ENCODE measurements at places on chromosomes 3 and 15. TPM values are rescaled to one million over a fixed set of nuclear protein-coding genes. Genes with fewer than 3 reads are reported as not detected.

- DNase-seq: peak; percentile 78
Measured at GRCh38 chr3:143035466-143036211, 34.3 kb downstream of the U2SURP start.

The KY gene
- total RNA-seq: 0.32 TPM

DNA sequence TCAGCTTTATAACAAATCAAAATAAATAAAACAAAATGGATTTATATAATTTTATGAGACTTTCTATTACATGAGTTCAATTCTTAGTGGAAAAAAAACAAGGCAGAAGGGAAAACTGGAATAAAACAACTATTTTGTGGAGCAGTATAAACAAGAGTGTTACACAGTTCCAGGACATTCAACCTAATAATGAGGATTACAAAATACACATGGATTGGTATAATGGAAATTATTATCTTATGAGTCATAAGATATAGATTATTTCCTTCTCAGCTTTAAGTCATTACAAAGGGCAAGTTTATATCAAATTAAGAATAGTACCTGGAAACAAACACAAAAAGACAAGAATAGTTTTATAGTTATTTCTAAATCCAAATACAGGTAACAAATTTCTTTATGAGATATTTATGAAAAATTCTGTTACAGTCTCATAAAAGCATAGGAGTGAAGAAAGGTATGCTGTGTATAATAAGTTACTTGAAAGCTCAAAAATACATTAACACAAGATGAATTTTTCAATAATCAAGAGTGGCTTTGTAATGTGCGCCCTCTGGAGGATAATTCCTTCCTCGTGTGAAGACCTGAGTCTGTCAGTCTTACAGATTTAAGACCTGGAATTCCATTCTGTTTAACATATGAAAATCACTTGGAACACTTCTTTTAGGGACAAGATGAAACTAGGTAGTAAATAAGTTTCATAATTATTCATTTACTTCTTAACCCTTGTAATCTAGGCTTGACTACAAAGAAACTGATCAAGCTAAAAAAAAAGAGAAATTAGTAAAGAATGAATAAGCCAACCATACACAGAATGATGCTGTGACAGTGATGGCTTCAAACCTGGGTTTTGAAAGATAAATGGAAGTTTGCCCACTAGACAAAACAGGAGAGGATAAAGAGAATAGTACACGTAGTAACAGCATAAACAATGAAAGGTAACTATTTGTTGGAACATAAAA lies 9.5 kb downstream of the COPS2 start:
- peak; percentile 68 for DNase-seq

- peak; percentile 30 for DNase-seq
Measured at GRCh38 chr15:40782609-40783227, 12.9 kb downstream of the C15orf62 start.

GRCh38 chr3:98329392-98330124 lies 24.1 kb upstream of the OR5K4 start:
- peak; percentile 47 for DNase-seq

DNA sequence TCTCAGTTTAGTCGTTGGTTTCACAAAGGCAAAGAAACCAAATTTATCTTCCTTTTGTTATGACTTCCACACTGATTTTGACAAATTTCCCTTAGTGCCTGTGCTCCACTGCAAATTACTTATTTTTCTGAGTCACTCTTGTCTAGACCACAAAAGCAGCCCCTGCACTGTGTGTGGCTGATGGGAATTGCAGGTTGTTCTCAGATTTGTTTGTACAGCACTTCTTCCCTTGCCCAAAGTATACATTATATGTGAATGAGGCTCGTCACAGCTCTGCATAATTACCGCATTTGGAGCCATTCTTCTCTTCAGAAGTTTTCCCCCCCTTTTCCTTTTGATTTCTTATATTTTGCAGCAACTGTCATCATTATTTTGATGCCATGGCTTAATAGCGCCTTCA lies 354.2 kb upstream of the IL12A start:
- DNase-seq: no peak

The SEMA3G gene
- total RNA-seq: 0.32 TPM

DNA sequence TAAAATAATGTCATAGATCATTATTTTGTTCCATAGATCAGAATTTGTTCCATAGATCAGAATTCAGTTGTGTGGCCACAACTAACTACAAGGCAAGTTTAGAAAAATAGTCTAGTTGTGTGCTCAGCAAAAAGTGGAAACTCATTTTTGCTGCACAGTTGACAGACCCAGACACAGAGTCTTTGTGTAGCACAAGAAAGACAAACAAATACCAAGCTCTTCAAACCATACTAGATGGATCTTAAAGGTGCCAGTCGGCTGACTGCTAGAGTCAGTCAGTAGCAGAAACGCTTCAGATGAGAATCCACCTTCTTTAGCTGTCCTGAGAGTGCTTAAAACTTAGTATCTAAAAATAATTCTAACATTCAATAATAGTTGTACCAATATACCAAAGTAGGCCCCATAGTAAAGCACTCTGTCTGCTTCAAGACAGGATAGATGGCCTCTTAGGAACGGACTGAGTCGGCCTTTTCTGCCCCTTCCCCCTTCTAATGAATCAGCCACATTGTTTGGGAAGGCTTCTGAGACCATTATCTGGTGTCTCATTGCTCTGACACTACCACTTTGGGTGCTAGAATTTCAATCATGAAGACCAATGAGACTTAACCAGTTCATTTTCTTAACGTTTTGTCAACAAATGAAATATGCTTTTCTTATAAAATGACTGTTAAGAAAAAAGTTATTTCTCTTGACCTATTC lies 27.7 kb upstream of the SLC4A7 start:
- DNase-seq: no peak

DNA sequence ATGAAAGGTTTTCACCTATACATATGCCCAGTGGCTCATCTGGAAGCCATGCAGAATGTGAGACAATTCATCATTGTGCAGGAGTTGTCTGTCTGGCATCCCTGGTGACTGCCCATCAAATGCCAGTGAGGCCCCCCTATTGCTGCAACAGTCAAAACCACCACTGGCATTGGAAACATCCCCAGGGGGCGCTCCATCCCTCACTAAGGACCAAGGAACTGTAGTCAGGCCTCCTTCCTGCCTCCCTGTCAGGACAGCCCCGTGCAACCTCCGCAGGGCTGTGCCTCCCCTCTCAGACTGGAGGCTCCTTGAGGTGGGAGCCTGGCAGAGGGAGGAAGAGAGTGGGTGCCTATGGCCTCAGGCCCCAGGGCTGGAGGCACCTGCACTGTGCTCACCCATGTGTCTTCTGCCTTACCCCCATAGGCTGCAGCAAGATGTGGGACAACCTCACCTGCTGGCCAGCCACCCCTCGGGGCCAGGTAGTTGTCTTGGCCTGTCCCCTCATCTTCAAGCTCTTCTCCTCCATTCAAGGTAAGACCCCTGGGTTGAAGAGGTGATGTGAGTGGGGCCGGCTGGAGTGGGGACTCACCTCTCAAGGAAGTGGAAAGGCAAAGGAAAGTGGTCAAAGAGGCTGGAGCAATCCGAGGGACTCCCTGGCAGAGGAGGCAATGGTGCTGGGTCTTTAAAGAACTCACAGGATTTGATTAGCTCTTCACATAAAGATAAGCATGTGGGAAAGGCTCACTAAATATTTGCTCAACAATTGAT lies 16.5 kb downstream of the VIPR1 start:
- no peak for DNase-seq

GRCh38 chr3:71207632-71208031 lies 375.9 kb downstream of the FOXP1 start:
- no peak for DNase-seq

DNA sequence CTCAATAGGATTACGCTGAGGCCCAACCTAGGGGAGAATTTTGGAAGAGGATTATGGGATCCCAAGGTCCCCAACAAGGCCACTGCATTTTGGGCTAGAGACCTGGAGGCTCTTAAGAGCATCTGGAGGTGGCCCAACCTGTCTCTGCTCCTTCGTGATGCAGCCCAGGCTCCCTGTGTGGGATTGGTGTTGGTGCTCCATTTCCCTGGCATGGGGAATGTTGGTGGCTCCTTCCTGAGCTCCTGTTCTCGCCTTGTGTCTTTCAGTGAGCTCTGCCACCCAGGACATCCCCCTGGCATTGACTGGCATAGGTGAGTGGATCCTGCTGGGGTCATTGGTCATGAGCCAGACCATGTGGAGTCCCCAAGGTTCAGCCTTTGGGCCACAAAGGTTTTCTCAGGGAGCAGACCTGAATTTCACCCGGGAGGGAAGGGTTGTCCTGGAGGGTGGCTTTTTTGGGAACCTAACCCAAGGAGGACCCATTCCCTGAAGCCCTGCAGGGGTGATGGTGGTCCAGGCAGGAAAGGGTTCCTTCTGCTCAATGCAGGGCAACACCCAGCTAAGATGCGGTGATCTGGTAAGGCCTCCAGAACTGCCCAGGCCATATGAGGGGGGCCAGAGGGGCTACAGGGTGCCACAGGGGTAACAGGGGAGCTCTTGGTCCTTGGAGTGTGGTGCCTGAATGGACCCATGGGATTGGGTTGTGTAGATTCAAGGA lies 202.5 kb downstream of the UBE3A start:
- no peak for DNase-seq
